ENCODE measurements at places on chromosomes 7 and 10. TPM values are rescaled to one million over a fixed set of nuclear protein-coding genes. Genes with fewer than 3 reads are reported as not detected.

- DNase-seq: no peak
Measured at GRCh38 chr10:6877336-6877721, 297.3 kb upstream of the PRKCQ start.

DNA sequence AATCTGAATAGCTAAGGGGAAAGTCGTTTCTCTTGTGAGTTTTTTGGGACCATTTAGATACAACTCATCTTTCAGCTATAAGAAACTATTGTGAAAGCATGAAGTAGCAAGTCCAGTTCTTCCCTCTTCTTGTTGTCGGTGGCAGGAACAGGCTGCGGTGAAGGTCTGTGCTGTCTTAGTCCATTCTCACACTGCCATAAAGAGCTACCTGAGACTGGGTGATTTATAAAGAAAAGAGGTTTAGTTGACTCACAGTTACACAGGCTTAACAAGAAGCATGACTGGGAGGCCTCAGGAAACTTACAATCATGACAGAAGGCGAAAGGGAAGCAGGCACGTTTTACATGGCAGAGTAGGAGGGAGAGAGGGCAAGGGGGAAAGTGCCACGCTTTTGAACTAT is 261.8 kb downstream of the GATA3 start:
- DNase-seq: no peak

DNA sequence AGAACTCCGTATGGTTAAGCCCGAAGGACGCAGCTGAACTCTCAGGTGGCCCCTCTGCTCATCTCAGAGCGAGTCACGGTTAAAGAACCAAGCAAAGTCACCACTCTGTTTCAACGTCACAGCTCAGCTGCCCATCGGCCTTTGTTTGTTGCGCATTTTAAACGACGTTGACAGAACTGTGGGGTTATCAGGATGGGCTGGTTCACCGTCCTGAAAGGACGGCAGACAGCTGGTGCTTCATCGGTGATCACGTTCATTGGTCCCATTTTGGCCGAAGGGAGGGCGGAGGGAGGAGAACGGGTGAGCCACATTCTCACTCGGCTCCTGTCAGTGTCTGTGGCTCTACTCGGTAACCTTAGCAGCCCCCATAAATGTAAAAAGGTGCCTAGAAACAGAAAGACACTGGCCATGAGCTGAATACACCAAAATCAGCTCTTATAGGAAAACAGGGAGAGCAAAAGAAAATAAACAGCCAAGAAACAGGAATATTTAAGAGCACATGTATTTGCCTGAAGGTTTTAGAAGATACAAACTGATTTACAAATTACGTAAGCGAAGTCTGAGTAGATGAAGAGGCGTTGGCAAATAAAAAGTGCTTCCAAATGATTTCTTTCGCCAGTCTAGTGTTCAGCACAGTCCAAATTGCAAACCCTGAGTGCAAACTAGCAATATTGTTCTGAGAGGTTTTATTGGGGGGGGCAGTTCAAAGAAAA is 8.4 kb downstream of the PRKAG2 start:
- DNase-seq: no peak

- DNase-seq: no peak
Measured at GRCh38 chr10:34244756-34245484, 570.2 kb downstream of the PARD3 start.

DNA sequence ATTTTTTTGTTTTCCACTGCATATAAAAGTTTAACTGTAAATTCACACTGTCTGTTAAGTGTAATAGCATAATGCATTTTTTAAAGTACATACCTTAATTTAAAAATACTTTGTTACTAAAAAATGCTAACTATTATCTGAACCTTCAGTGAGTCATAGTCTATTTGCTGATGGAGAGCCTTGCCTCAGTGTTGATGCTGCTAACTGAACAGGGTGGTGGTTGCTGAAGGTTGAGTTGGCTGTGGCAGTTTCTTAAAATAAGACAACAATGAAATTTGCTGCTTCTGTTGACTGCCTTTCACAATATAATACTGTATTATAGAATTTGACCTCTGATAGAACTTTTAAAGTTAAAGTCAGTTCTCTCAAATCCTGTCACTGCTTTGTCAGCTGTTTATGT is 72.3 kb upstream of the GATAD1 start:
- no peak for DNase-seq

GRCh38 chr7:12360948-12361347 is 42.7 kb downstream of the VWDE start:
- DNase-seq: no peak

Gene PIK3CG
- total RNA-seq: not detected

Gene LRGUK
- total RNA-seq: 0.21 TPM

Gene SUN3
- not detected for total RNA-seq

Measured in cardiac muscle cell (in vitro differentiated cells and primary cell).